ENCODE measurements at places on chromosomes 2 and 18. TPM values are rescaled to one million over a fixed set of nuclear protein-coding genes. Genes with fewer than 3 reads are reported as not detected.

MROH2A gene
- not detected for total RNA-seq

CLEC4F gene
- total RNA-seq = 3.7 TPM

AGPS gene
- total RNA-seq = 46.5 TPM

RBMS1 gene
- 33.8 TPM for total RNA-seq

XDH gene
- not detected for total RNA-seq

CABLES1 gene
- total RNA-seq = 5.6 TPM

ALPG gene
- total RNA-seq = not detected

TMEM37 gene
- not detected for total RNA-seq

CRYGD gene
- not detected for total RNA-seq

FHOD3 gene
- total RNA-seq = not detected

NAT8 gene
- not detected for total RNA-seq

POMC gene
- total RNA-seq = 7.8 TPM

MOGAT1 gene
- not detected for total RNA-seq

WDR43 gene
- 102 TPM for total RNA-seq

NAB1 gene
- total RNA-seq = 45.2 TPM

GAL3ST2 gene
- 1.1 TPM for total RNA-seq

SERPINB12 gene
- total RNA-seq = not detected

MAT2A gene
- total RNA-seq = 271 TPM

ARHGAP15 gene
- 103 TPM for total RNA-seq

AFF3 gene
- 1.5 TPM for total RNA-seq

KCNK3 gene
- total RNA-seq = not detected

PROKR1 gene
- total RNA-seq = not detected

XIRP2 gene
- not detected for total RNA-seq

COL4A3 gene
- not detected for total RNA-seq

CHRND gene
- total RNA-seq = not detected

ABCB11 gene
- not detected for total RNA-seq

CRYGA gene
- total RNA-seq = not detected

ZSWIM2 gene
- not detected for total RNA-seq

FZD7 gene
- 1.0 TPM for total RNA-seq

PECR gene
- 34.0 TPM for total RNA-seq

BABAM2 gene
- total RNA-seq = 59.8 TPM

LHCGR gene
- not detected for total RNA-seq

RAPH1 gene
- total RNA-seq = 9.0 TPM

FAP gene
- 0.50 TPM for total RNA-seq

CNTNAP5 gene
- not detected for total RNA-seq

ANKRD36C gene
- 45.6 TPM for total RNA-seq

HOXD3 gene
- not detected for total RNA-seq

CSRNP3 gene
- not detected for total RNA-seq

GYPC gene
- total RNA-seq = 111 TPM

ZNF521 gene
- not detected for total RNA-seq

CGREF1 gene
- total RNA-seq = 0.50 TPM

SP110 gene
- 148 TPM for total RNA-seq

PROC gene
- total RNA-seq = not detected

CYP26B1 gene
- total RNA-seq = not detected
